ENCODE measurements at places on chromosomes 2 and 18.

DNA sequence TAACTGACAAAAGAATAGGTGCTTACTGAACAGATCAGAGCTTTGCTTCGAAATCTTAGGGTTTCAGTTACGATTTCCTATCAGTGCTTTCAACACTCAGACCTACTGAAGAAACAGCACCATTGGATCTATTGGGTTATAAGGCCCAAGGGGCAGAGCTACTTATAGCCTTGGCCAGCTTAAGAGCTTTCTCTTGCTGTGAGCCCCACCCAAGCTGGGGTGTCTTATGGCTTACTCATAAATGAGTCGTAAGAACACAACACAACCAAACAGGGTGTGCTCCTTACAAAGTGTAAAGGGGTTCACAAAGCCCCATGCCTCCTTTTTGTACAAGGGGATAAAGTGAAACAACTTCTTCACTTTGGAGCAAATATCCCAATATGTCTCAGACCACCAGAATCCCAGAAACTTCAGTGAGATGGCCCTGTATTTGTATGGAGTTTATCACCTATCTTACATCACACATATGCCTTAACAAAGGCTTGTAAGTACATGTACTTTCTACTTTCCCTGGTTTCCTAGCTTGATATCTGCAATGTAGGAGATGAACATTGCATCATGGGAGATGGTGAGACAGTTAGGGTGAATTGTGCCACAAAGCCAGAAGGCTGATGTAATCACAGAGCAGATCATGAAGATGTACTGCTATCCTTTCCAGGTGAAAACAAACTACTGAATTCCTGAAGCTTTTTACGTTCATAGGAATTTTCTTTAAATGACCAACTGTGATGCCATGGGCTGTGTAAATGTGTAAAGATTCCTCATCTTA, 115.5 kb upstream of the GLI2 start:
- no peak for DNase-seq

DNA sequence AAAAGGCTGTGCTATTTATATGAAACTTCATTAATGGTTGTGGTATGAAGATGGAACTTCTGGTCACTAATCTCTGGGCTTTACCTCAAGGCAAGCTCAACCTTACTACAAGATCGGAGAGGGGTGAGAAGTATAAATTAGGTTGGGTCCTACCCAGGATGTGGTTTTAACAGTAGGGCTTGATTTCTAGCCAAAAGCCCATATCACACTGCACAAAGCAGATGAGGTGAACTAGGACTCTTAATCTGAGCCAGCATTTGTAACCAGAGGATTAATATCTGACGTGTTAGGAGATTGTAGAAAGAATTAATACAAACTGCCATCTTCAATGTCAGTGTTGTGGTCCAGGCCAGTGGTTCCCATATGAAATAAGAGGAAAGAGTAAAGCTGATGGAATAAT, 86.4 kb upstream of the RGPD4 start:
- no peak for DNase-seq

DNA sequence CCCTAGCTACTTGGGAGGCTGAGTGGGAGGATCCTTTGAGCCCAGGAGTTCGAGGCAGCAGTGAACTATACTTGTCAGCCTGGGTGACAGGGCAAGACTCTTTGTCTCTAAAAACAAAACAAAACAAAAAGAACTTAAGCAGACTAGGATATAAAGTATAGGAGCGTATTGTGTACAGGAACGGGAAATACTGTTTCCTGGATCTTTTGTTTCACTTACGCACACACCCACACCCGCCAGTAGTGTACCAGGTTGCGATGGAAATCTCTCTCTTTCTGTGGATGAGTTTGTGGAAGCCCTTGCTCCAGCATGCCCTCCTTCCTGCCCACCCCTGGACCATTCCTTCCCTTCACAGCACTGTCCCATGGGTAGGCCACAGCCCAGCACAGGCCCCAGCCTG, 136.3 kb downstream of the RPIA start:
- no peak for DNase-seq

- no peak for DNase-seq
These were observed 81.5 kb upstream of the TEX51 start for GRCh38 chr2:126817172-126817571.

- no peak for DNase-seq
These were observed 104.1 kb downstream of the ESCO1 start for GRCh38 chr18:21496277-21496835.

DNA sequence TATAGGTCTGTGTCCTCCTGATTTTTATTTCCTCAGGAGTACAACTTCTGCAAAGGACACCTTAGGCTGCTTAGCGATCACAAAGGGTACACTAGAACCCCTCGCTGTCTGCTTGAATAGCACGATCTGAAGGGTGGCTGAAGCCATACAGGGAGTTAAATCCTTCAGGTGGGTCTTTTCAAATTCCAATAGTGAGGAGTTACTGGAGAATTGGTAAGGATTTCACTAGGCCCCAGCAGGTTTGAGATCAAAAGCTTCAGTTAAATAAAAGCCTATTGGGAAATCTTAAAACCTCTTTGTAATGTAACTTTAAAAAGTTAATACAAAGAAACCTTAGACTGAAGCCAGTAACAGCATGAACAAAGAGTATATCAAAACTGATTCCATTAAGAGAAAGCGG, 613.1 kb downstream of the ZEB2 start:
- DNase-seq: no peak
